ENCODE measurements at places on chromosomes 1 and 21. TPM values are rescaled to one million over a fixed set of nuclear protein-coding genes. Genes with fewer than 3 reads are reported as not detected.

The EDARADD gene
- not detected for total RNA-seq

The LYPD8 gene
- total RNA-seq = 1.4 TPM

The SLC45A1 gene
- not detected for total RNA-seq

The SPRR2B gene
- total RNA-seq = not detected

The OR2T2 gene
- total RNA-seq = not detected

The CCDC181 gene
- total RNA-seq = not detected

The RNU1-4 gene
- 3,235 TPM for total RNA-seq

DNA sequence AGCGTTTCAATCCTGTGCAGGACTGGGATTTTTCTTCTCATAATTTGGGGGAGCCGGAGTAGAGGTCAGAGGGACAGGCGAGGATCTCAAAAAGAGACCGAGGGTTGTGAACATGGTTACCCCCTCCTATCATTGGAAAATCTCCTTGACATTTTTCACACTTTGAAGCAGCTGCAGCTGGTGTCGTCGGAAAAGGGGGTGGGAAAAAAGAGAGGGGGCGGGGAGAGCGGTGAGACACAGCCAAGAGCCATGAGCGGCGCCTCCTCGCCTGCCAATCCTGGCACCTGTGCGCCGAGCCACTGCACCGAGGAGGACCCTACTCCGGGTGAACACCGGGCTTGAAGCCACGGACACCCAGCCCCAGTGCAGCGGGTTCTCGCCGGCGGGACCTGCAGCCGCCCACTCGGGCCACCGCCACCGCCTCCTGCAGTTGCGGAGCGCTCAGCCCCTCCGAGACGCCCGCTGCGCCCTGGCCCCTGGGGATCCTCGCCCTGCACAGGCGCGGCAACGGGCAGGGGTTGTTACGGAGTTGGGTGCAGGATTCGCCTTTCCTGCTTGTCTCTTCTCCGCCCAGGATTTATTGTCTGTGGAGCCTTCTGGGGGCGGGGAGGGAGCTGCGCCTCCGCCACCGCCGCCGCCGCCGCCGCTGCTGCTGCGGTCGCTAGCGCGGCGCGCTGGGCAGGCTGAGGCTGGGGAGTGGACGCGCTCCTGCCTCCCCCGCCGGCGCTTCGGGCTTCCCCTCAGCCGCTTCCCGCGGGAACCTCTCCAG lies at the start of gene LRRC7:
Gene LRRC7 (plus strand): TSS at position 271 of the 769 bp plus-strand sequence. CDS start 718 bp downstream, outside the sequence.
- DNase-seq = peak; percentile 8

DNA sequence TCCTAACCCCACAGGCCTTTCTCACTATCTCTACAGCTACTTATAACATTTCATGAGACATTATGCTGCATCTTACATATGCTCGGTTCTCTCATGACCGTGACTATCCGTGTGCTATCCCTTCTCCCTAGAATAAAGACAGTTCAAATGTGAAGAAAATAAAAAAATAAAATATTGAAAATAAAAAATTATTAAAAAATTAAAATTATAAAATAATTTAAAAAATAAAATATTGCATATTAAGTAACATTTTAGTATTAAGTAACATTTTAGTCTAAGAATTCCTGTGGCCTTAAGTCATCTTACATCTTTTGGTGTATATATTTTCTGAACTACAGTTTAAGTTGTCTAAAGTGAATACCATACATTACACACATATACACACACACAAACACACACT lies 415.5 kb downstream of the DPYD start:
- no peak for DNase-seq

GRCh38 chr1:64005801-64006200 lies 197.6 kb upstream of the UBE2U start:
- no peak for DNase-seq

- no peak for DNase-seq
Observed at GRCh38 chr1:70487910-70488665, 77.0 kb downstream of the CTH start.

DNA sequence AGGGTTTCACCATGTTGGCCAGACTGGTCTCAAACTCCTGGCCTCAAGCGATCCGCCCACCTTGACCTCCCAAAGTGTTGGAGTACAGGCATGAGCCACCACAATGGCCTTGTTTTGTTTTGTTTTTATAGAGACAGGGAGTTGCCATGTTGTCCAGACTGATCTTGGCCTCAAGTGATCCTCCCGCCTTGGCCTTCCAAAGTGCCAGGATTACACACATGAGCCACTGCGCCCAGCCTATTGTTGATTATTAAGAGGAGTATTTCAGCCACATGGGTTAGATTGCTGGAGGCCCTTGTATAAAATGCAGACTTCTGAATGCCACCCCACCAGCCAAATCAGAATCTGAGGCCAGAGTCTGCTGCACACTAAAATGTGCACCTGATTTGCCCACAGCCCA lies 57.2 kb upstream of the ANGPTL1 start:
- DNase-seq = no peak

- no peak for DNase-seq
Observed at GRCh38 chr21:16840538-16840937, 672.3 kb upstream of the CXADR start.

DNA sequence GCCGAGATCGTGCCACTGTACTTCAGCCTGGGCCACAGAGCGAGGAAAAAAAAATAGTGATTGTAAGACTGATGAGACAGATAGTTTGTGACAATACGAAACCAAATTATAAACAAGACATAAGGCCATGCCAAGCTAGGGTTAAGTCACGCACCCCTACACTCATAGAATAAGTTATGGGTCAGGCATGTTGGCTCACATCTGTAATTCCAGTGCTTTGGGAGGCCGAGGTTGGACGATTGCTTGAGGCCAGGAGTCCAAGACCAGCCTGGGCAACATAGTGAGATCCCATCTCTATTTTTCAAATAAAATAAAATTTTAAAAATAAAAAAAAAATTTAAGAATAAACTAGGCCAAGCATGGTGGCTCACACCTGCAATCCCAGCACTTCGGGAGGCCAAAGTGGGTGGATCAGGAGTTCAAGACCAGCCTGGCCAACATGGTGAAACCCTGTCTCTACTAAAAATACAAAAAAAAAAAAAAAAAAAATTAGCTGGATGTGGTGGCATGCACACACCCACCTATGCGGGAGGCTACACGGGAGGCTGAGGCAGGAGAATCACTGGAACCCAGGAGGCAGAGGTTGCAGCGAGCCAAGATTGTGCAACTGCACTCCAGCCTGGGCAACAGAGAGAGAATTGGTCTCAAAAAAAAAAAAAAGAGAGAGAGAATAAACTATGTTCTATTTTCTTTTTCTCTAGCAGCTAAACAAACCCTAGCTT lies 50.1 kb upstream of the SPOCD1 start:
- no peak for DNase-seq

GRCh38 chr1:58156831-58157230 lies 389.7 kb downstream of the OMA1 start:
- no peak for DNase-seq

DNA sequence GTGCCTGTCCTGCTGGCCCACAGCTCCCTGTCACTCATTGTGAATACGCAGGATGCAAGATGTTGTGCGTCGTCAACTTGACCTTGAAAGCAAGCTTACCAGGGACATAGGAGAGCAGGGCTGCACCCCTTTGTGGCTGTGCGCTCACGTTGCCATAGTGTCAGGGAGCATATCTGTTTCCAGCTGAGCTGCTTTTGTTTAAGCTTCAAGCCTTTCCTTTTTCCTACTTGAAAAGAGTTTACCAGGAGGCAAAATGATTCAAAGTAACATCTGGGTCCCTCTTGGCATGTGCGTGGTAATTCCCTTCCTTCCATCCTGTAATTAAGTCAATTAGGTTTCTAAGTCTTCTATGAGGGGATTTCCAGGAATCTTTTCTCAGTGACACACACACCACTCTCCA lies 537.1 kb downstream of the AJAP1 start:
- no peak for DNase-seq

DNA sequence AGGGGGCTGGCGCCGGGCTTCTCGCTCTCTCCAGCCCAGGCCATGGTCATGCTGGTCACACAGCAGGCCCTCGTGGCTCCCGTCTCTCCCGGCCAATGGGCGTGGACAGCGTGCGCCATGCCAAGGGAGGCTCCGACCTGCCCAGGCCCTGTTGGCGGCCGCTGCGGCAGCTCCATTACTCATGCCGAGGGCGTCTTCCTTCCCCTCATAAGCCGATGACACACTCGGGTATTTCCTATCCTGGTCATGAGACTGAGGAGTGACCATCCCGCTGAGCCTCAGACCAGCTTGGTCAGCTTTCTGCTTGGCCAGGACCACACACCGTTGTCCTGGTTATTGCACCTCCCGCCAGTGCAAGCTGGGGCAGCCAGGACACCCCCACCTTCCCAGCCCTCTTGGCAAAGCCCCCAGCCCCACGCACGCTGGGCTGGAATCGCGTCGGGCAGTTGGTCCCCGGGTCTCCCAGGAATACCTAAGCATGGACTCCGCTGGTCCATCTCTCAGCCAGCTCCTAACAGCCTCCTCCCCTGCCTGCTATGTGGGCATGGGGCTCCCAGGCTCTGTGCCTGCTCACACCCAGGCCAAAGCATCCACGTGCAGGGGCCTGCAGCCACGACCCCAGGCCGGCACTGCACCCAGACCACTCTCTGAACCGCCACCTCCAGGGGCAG lies 49.8 kb downstream of the ARHGEF16 start:
- DNase-seq = peak; percentile 93

Measured in PC-9 (cell line).